COR-L47 (cell line): ENCODE measurements at places on chromosomes 4 and X.

- DNase-seq = no peak
These were observed 407 bp upstream of the ZC4H2 start for GRCh38 chrX:64976673-64977040.

DNA sequence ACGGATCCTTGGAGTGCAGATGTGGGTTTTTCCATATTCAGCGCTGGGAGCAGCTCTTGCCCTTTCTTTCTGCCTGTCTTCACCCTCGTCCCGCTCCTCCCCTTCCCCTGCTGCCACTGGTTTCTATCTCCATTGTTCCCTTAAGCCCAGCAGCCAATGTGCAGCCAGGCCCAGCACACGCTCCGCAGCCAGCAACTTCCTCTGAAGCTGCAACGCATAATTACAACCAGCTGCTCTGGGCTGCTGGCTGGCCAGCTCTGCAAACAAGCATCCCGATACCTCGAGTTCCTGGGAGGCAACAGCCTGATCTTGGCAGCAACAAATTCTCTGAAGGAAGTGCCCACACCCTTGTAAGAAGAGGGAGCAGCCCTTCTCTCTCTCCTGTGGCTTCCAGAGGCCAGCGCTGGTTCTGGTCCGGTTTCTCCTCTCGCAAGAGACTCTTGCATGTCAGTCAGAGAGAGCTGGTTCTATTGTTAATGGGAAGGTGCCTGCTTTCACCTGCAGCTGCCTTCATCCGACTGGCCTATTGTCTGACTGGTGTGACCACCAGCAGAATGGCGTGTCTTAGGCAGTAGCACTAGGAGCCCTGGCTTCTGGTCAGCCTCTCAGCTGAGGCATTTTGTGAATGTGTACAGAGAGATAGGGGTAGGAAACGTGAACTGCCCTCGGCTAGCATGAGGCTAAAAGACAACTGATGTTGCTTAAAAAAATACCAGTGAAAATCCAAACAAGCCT lies 83.8 kb upstream of the MAML3 start:
- peak; percentile 96 for DNase-seq

GRCh38 chr4:51835855-51836254 lies 7.1 kb upstream of the DCUN1D4 start:
- no peak for DNase-seq

DNA sequence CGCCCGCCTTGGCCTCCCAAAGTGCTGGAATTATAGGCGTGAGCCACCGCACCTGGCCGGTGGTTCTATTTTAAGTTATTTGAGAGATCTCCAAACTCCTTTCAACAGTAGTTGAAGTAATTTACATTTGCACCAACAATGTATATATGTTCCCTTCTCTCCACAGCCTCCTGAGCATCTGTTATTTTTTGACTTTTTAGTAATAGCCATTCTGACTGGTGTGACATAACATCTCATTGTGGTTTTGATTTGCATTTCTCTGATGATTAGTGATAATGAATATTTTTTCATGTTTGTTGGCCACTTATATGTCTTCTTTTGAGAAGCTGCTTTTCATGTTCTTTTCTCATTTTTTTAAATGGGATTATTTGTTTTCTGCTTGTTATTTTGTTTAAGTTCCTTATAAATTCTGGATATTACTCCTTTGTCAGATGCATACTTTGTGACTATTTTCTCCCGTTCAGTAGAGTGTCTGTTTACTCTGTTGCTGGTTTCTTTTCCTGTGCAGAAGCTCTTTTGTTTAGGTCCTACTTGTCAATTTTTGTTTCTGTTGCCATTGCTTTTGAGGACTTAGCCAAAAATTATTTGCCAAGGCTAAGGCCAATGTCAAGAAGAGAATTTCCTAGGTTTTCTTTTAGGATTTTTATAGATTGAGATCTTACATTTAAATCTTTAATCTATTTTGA lies 213.2 kb downstream of the ARHGAP24 start:
- DNase-seq = no peak

DNA sequence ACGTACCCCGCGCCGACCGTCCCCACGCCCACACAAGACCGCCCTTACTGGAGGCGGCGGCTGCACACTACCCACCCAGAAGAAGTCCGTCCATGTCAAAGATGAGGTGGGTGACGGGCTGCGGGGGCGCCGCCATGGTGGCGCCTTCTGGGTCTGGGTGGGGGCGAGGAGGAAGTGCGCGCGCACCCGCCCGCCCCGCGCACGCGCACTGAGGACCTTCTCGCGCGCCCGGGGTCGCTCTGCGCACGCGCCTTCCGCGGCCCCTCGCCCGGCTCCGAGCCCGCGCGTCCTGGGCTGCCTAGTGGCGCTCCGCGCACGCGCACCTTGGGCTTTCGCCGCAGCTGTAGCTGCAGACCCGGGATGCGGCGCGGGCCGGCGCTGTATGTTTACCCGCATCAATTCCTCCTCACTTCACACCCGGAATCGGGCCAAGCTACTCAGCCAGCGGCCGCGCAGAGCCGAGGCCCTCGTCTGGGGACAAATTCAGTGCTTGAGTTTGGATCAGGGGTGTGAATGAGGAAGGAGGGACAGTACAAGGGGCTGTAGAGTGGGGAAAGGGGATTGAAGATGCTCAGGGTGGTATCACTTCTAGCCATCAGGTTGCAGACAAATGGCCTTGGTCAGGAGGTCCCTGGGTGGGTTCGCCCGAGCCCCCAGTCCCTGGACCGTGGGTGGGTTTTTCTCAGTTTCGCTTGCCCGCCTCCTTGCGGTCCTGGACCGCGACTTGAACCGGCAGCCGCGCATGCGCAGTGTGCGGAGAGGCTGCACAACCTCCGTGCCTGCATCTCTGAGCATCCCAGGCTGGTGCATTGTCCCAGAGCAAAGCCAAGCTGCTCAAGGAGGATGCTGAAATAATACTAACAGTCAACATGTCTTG lies at the start of gene PUDP:
Gene PUDP, minus strand, starts transcription at position 176 of the 877 bp plus-strand sequence. Its CDS starts 40 bp downstream, at position 136.
- DNase-seq = peak; percentile 78

DNA sequence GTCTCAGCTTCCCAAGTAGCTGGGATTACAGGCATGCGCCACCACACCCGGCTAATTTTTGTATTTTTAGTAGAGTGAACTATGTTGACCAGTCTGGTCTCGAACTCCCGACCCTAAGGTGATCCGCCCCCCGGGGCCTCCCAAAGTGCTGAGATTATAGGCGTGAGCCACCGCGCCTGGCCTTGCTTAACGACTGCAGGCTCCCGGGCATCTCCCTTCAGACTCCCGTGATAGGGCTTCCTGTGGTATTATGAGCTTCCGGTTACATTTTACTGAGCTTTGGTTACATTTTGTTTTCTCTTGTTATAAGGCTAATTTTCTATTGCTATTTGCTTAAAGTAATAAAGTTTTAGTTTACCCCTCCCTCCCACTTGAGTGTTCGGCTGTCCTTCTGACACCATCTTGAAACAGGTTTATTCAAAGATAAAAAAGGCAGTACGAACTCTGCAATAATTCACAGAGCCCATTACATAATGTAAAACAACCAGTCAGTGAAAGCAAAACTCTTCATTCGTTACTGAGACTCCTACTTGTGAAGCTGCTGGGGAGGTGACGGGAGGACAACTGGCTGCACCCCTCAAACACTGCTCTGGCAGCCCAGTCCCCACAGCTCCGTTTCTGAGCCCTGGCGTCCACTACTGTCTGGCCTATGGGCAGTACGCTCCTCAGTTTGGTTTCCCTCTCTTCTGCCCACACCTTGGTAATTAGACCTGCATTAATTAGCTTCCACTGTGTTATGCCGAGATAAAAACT lies 795.7 kb upstream of the SLIT2 start:
- DNase-seq = no peak

DNA sequence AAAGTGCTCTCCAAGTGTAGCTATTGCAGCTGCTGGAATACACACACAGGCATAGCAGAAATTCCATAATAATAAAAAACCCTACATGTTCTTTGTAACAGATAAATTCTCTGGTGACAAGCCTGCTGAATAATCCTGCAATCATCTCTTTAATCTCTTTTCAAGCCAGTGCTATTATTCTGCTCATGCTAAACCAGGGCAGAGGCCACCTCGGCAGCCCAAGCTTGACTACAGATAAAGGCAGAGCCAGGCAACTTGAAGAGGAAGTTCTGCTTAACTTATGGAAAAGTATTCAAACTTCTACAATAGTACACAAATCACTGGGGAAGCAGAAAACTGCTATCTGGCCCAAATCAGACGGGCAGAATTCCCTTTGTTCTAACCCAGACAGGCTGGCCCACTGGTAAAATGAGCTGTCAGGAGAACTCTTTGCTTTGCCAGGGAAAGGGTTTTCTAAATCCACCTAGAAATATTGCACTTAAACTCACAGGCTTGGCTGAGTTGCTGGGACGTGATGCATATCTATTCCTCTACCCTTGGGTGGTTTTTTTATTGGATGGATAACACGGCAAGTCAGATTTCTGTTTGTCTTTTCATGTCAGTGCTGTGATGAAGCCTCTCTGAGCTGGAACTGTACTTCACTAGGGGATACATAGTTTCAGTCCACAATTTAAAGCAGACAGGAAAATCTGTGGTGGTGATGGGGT lies 70.5 kb downstream of the GATB start:
- no peak for DNase-seq
